ENCODE measurements at places on chromosomes 6 and 20. TPM values are rescaled to one million over a fixed set of nuclear protein-coding genes. Genes with fewer than 3 reads are reported as not detected.

SIRPB1 gene
- total RNA-seq: 2.3 TPM

RING1 gene
- 15.0 TPM for total RNA-seq

GGTLC1 gene
- not detected for total RNA-seq

BPIFB2 gene
- total RNA-seq: not detected

BTN1A1 gene
- total RNA-seq: not detected

GRM1 gene
- not detected for total RNA-seq

BLOC1S5 gene
- total RNA-seq: 10.4 TPM
